Caco-2 (cell line): ENCODE measurements at places on chromosomes 7 and 10. TPM values are rescaled to one million over a fixed set of nuclear protein-coding genes. Genes with fewer than 3 reads are reported as not detected.

Gene VAX1
- not detected in 2 replicates for total RNA-seq

Gene AASS
- total RNA-seq: 11.3 and 14.0 TPM in 2 replicates

Gene SPDYE8
- not detected in 2 replicates for total RNA-seq

Gene NPM3
- 92.6 and 103 TPM in 2 replicates for total RNA-seq

Gene SPDYE3
- total RNA-seq: not detected in 2 replicates

Gene HOXA4
- 4.8 and 5.5 TPM in 2 replicates for total RNA-seq

DNA sequence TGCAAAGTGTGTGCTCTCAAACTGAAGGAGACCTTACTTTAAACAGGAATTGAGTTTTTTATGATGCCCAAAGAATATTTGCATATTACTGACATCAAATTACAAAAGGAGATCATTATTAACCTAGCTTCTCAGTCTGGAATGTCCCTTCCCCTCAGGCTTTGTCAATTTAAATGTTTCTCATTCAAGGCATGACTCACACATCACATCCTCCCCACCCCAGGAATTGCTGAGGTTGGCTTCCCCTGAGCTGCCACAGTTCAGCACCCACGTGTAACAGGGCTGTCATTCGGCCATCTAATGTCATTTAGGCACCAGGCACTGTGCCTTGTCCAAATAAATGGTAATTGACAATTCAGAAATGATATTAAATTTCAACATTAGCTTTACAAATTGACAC is 305.9 kb upstream of the MGMT start:
- no peaks in the 10 kb centered on the region for H3K4me1 ChIP-seq
- H3K27ac ChIP-seq: no peak overlapping the region
- H3K4me3 ChIP-seq: no peak overlapping the region
- H3K36me3 ChIP-seq: no peaks in the 10 kb centered on the region
- no peak for DNase-seq
- no peaks in the 10 kb centered on the region for H3K27me3 ChIP-seq

GRCh38 chr10:3803295-3803926 is 18.4 kb upstream of the KLF6 start:
- no peaks in the 10 kb centered on the region for H3K27me3 ChIP-seq
- peak overlapping the region; percentile 29 for H3K27ac ChIP-seq
- DNase-seq: peak; percentile 51
- H3K36me3 ChIP-seq: no peaks in the 10 kb centered on the region
- peaks cover 61% of the 10 kb centered on the region for H3K4me1 ChIP-seq

DNA sequence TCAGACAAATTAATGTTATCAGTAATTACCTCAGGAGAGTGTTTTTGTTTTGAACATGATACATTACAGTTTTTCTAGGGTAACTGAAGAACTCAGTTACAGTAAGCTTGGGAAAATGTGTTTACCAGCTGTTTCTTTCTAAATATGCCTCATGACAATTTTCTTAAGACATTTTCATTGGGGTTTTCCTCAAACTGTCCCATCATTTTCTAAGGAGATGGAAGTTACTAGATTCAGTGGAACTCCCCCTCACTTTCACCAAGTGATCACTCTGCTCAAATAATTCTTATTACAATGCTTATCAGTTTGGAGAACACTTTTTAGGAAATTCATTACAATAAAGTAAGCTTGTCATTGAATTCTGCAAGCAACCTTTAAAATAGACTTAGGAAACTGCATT is 6.4 kb upstream of the SPAG6 start:
- no peaks in the 10 kb centered on the region for H3K36me3 ChIP-seq
- no peak overlapping the region for H3K4me3 ChIP-seq
- no peak for DNase-seq
- no peak overlapping the region for H3K27ac ChIP-seq
- H3K27me3 ChIP-seq: no peaks in the 10 kb centered on the region; the same call in 1 of the 2 replicates
- peaks cover 5% of the 10 kb centered on the region; the same call in 1 of the 2 replicates for H3K4me1 ChIP-seq

DNA sequence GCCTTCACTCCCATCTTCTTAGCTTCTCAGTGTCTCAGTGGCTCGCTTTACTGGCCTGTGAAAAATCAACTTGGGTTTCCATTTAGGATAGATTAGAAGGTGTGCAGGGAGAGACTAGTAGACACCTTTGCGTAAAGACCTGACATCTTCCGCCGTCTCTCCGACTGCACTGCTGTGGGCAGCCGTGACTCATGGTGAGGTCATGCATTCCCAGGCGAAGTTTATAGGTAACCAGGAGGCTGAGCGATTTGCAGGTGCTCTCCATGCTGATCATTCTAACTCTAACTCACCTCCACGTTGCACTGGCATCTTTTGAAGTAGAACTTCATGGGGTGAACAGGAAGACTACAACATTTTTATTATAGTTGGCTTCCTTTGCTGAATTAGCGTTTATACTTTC is 68.0 kb upstream of the ZNF438 start:
- no peak overlapping the region for H3K27ac ChIP-seq
- no peaks in the 10 kb centered on the region for H3K27me3 ChIP-seq
- no peak overlapping the region for H3K4me3 ChIP-seq

DNA sequence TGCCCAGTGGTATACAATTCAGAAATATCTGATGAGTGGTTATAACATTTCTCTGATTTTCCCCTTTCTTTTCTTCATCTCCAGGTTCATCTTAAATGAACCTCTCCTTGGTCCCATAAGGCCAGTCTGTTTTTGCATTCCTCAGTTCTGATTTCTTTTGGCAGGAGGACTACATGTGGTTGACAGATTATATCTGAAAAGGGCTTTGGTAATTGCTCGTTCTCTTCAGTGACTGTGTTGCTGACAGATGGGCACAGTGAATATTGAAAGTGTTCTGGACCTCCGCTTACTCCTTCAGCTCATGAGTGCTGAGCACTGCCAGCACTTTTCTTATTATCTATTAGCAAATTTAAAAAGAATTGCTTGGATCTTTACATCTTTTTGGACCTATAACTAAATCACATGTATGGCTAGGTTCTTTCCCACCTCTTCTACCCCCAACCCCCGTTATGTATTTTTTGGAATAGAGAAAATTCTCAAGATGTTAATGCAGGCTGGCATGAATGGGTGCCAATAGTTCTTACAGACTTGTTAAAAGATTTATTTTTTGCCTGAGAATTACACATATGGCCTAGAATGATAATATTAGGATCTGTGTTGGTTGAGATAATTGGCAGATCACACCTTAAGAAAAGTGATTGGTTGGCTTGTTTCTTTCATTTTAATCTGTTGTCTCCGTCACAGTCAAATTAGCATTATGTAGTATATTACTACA is 323.0 kb downstream of the EXOC4 start:
- no peak overlapping the region for H3K4me3 ChIP-seq
- H3K27ac ChIP-seq: no peak overlapping the region
- no peak for DNase-seq
- H3K27me3 ChIP-seq: no peaks in the 10 kb centered on the region
- no peaks in the 10 kb centered on the region for H3K36me3 ChIP-seq
- no peaks in the 10 kb centered on the region for H3K4me1 ChIP-seq

- H3K4me1 ChIP-seq: peaks cover 48% of the 10 kb centered on the region
- no peak overlapping the region for H3K27ac ChIP-seq
- H3K4me3 ChIP-seq: no peak overlapping the region
- no peaks in the 10 kb centered on the region for H3K36me3 ChIP-seq
- H3K27me3 ChIP-seq: no peaks in the 10 kb centered on the region
- DNase-seq: no peak
These were observed 9.8 kb downstream of the USP6NL start for GRCh38 chr10:11601670-11602069.

- no peaks in the 10 kb centered on the region; the same call in 1 of the 2 replicates for H3K27me3 ChIP-seq
- no peaks in the 10 kb centered on the region; the same call in 1 of the 2 replicates for H3K4me1 ChIP-seq
- peak overlapping the region; percentile 54 for H3K27ac ChIP-seq
These were observed 202.1 kb downstream of the PRPF18 start for GRCh38 chr10:13788711-13789447.

DNA sequence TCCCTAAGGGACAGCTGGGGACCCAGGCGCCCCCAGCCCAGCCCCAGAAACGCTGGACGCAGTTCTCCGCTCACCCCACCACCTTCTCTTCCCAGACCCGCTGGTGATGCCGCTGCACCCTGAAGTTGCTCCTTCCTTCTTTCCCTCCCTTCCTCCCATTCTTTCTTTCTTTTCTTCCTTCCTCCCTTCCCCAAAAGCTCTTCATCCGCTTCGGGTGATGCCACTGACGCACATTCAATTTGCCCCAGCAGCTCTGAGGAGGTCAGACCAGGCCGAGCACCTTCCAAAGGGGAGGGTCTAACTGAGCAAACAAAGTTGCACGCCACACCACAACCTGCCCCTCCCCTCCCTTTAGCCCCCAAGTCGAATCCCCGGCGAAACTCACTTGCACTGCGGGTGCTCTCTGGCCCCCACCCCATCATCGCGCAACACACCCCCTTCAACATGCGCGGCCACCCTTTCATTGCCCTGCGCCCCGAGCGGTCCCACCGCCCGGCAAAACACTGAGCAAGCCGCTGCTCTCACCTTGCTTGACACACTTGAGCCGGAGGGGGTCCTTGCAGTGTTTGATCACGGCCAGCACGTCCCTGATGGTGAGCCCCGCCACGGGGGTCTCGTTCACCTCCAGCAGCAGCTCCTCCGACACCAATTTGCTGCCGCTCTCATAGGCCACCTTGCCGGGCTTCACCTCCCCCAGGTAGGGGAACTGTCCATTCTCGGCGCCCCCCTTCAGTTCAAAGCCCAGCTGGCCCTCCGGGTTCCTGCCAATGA is 787 bp downstream of the MAGI2 start:
- no peaks in the 10 kb centered on the region for H3K27me3 ChIP-seq
- H3K4me1 ChIP-seq: no peaks in the 10 kb centered on the region
- H3K36me3 ChIP-seq: no peaks in the 10 kb centered on the region
- H3K4me3 ChIP-seq: no peak overlapping the region

DNA sequence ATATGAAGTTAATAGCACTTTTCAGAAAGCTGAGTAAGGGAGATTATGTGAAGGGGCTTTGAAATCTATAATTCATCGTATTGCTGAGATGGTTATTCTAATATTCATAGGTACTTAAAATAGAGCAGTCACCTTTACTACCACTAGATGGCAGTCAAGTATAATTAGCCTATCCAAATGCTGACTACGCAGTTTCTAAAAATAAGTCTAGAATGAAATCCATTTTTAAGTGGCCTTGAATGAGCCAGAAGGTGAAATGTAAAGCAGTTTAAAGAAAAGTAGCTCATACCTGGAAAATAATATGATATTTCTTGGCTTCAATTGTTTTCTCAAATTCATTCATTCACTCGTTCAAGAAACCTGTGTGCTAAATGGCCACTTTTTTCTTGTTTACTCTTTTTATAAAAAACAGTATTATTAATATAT is 1277.1 kb downstream of the GATA3 start:
- H3K27ac ChIP-seq: no peak overlapping the region
- H3K4me3 ChIP-seq: no peak overlapping the region
- H3K36me3 ChIP-seq: no peaks in the 10 kb centered on the region
- no peak for DNase-seq
- no peaks in the 10 kb centered on the region for H3K27me3 ChIP-seq

GRCh38 chr7:80362010-80362618 is 149.8 kb downstream of the GNAT3 start:
- H3K4me1 ChIP-seq: no peaks in the 10 kb centered on the region
- no peaks in the 10 kb centered on the region for H3K27me3 ChIP-seq
- no peak overlapping the region for H3K27ac ChIP-seq
- no peaks in the 10 kb centered on the region for H3K36me3 ChIP-seq

GRCh38 chr7:140698477-140698876 is 2.0 kb downstream of the NDUFB2 start:
- no peaks in the 10 kb centered on the region for H3K27me3 ChIP-seq
- H3K27ac ChIP-seq: peak overlapping the region; percentile 1
- 0 out of 2 replicates have a peak, but pooled peaks cover 3% of the 10 kb centered on the region for H3K4me1 ChIP-seq
- H3K4me3 ChIP-seq: no peak overlapping the region

- H3K4me1 ChIP-seq: peaks cover 8% of the 10 kb centered on the region; the same call in 1 of the 2 replicates
- peak overlapping the region; percentile 11 for H3K27ac ChIP-seq
- no peak overlapping the region for H3K4me3 ChIP-seq
These were observed 82.7 kb upstream of the WIPF3 start for GRCh38 chr7:29723599-29723998.

GRCh38 chr7:27697861-27698430 is 35.3 kb upstream of the HIBADH start:
- no peaks in the 10 kb centered on the region for H3K27me3 ChIP-seq
- no peak overlapping the region for H3K27ac ChIP-seq
- no peak for DNase-seq
- H3K4me3 ChIP-seq: no peak overlapping the region
- H3K36me3 ChIP-seq: no peaks in the 10 kb centered on the region
- no peaks in the 10 kb centered on the region for H3K4me1 ChIP-seq

DNA sequence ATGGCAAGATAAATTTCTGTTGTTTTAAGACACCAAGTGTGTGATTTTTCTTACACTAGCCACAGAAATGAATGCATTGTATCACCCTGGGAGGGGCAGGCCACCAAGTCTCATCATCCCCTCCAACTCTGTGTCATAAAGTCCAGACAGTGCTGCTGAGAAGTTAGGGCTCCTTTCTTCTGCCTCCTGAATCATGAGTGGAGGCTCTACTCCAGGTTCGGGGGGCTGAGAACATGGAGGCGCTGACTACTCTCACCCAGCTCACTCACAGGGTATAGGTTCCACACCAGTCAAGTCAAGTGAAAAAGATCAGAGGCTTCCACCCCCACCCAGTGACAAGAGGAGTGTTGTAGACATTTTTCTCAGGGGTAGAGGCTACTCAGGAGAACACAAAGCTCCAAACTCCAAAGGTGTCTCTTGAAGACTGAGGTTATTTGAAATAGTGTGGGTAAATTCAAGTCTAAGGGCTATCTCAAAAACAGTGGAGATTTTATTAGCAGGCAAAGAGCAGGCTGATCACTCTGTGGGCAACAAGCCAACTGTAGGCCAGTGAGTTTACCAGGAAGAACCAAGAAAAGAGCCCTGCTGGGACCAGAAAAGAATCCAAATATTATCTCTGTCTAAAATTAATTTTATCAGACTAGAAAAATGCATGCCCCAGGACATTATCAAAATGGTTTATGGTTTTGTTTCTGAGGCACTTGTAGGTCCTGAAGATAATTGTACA is 118.6 kb upstream of the RET start:
- H3K27ac ChIP-seq: no peak overlapping the region
- H3K4me1 ChIP-seq: no peaks in the 10 kb centered on the region
- no peak for DNase-seq
- no peaks in the 10 kb centered on the region for H3K36me3 ChIP-seq
- no peak overlapping the region for H3K4me3 ChIP-seq
